ENCODE measurements at places on chromosomes 11 and 22. TPM values are rescaled to one million over a fixed set of nuclear protein-coding genes. Genes with fewer than 3 reads are reported as not detected.
A peak's percentile ranks its signal among the peaks of the same experiment; 100 is the strongest.

GRCh38 chr22:47786650-47787290 is 1024.3 kb downstream of the TBC1D22A start:
- no peaks in the 10 kb centered on the region for H3K36me3 ChIP-seq
- H3K27ac ChIP-seq, result no peak overlapping the region
- H3K4me1 ChIP-seq, result no peaks in the 10 kb centered on the region
- H3K4me3 ChIP-seq, result no peak overlapping the region
- no peak for DNase-seq

- no peak overlapping the region for H3K4me3 ChIP-seq
- H3K36me3 ChIP-seq, result no peaks in the 10 kb centered on the region
- DNase-seq, result peak; percentile 54
- no peaks in the 10 kb centered on the region for H3K27me3 ChIP-seq
These were observed 45.4 kb downstream of the TIMP3 start for GRCh38 chr22:32846780-32847491.

DNA sequence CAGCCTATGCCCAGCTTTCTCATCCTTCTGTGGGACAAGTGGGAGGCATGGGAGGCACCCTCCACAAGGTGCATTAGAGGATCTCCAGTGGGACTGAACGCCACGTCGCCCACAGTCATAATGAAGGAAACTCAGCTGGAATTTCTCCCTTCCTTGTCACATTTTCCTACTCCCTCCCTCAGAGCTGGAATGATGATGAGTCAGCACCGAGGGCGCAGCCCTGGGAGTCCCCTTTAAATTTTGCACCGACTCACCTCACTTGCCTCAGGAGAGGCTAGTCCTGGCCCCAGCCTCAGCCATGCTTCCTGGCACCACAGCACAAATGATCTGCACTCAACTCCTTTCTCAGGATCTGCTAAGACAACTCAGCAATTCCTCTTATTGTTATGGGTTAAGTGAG is 34.3 kb downstream of the DBX1 start:
- no peaks in the 10 kb centered on the region for H3K27me3 ChIP-seq
- no peak for DNase-seq
- no peak overlapping the region for H3K4me3 ChIP-seq
- H3K36me3 ChIP-seq, result no peaks in the 10 kb centered on the region
- no peak overlapping the region for H3K27ac ChIP-seq
- no peaks in the 10 kb centered on the region for H3K4me1 ChIP-seq

- peaks cover 10% of the 10 kb centered on the region for H3K4me1 ChIP-seq
- H3K4me3 ChIP-seq, result no peak overlapping the region
These were observed 902.4 kb upstream of the CCDC90B start for GRCh38 chr11:84188521-84188920.

DNA sequence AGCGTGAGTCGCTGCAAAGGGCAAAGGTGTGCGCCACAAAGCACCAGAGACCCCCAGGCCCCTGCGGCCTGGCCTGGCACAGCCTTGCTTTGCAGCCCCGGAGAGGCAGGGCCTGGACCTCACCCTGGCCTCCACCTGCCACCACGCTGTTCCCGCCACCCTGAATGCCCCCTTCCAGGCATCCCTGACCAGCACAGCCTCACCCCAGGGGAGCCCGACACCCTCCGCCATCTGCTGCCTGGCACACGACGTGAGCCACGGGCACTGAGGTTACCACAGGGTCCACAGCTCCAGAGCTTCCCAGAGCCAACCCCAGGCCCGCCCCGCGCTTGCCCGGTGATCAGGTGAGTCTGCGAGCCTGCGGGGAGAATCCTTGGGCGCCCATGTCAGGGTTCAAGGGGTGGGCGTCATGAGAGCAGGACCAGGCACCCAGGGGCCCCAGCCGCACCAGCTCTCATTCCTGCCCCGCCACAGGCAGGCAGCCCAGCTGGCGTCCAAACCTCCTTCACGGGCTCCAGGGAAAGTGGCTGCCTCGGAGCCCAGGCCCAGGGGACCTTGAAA is 171.3 kb downstream of the BRD1 start:
- no peak overlapping the region for H3K4me3 ChIP-seq
- no peaks in the 10 kb centered on the region for H3K4me1 ChIP-seq
- no peaks in the 10 kb centered on the region for H3K36me3 ChIP-seq

GRCh38 chr11:94125407-94126115 is 3.1 kb upstream of the PANX1 start:
- no peaks in the 10 kb centered on the region for H3K36me3 ChIP-seq
- no peak overlapping the region for H3K27ac ChIP-seq
- H3K4me1 ChIP-seq, result peaks cover 18% of the 10 kb centered on the region
- no peak overlapping the region for H3K4me3 ChIP-seq
- DNase-seq, result no peak

- DNase-seq, result no peak
- no peak within 1 kb of the TSS for H3K27ac ChIP-seq
- H3K4me1 ChIP-seq, result no peaks in the 10 kb centered on the region
These were observed at the start of gene MS4A1 for GRCh38 chr11:60455531-60456042. MS4A1 (plus strand) TSS chr11:60455847; CDS start chr11:60462375, 6,528 bp downstream.

NRXN2 gene
- 4.2 TPM for total RNA-seq

POU2AF2 gene
- not detected for total RNA-seq
